HEK293T (cell line): ENCODE measurements at places on chromosomes 6 and 20.

DNA sequence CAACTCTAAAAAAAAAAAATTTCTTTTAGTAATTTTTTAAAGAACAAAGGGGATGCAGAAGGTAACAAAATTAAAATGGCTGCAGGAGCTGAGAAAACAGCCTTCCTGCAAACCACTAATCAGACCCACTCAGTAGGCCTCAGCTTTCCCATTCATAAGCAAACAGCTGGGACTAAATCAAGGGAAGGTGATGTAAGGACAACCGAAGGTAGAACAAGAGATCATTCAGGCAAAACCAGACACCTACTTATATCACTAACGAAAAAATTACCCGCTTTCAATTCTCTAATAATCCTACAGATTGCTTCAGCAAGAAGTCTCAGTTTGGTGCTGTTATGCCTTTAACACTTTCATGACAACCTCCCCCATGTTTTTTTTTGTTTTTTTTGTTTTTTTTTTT is 124.0 kb downstream of the ZMYND8 start:
- no peak for DNase-seq

DNA sequence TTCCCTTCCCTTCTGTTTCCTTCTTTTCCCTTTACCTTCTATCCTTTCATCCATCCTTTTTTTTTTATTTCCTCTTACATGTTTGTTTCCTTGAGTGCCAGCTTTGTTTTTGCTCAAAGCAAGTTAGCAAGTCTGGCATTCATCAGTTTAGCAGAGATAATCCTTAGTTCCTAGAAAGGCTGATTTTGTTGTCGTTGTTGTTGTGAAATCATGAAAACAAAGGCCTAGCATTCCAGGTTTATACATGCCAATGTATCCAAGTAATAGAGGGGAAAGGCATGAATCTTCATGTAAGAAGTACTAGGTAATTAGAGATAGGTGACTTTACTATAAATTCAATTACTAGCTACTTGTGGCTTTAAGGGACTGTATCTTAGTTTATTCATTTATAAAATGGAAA is 45.9 kb downstream of the TFAP2B start:
- DNase-seq, result no peak

DNA sequence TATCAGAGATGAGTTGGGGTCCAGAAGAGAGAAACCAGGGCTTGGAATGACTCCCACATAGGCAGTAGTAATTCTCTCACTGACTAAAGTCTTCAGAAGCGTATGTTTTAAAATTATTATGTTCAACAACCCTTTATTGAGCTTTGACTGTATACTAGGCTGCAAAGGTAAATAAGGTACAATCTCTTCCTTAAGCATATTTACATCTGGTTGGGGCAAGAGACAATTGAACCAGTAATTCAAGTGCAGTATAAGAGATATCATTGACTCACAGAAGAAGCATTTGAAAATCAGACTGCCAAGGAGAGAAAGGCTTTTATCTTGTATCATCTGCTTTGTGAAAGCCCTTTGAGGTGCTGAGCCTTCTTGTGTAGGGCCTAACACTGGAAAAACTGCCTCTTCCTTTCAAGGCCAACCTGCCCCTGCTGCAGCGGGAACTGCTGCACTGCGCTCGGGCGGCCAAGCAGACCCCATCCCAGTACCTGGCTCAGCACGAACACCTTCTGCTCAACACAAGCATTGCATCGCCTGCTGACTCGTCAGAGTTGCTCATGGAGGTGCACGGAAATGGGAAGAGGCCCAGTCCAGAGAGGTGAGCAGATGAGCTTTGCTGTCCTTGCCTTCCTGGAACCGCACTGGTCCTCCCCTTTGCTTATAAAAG is 39.3 kb upstream of the C20orf144 start:
- DNase-seq, result no peak

GRCh38 chr20:41175727-41176330 is 38.5 kb downstream of the PLCG1 start:
- DNase-seq, result no peak

GRCh38 chr6:119608994-119609393 is 259.4 kb upstream of the MAN1A1 start:
- no peak for DNase-seq

- no peak for DNase-seq
Measured at GRCh38 chr6:33846226-33846625, 42.4 kb upstream of the MLN start.

DNA sequence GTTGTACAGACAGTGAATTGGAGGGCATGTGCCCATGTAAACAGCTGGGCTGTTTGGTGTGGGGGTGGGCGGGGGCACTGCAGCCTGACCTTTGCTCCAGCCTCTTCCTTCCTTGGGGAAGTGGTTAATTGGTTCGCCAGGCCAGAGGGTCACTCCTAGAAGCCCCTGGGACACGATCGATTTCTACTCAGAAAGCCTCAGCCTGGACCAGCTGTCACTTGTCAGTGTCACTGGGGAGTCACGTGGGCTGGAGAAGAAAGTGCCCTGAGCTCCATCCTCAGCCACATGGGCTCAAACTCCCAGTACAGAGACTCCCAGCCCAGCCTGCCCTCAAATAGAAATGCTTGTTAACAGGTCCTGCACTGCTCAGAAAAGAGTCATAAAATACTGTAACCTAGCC is 423.8 kb upstream of the SULF2 start:
- DNase-seq, result no peak

DNA sequence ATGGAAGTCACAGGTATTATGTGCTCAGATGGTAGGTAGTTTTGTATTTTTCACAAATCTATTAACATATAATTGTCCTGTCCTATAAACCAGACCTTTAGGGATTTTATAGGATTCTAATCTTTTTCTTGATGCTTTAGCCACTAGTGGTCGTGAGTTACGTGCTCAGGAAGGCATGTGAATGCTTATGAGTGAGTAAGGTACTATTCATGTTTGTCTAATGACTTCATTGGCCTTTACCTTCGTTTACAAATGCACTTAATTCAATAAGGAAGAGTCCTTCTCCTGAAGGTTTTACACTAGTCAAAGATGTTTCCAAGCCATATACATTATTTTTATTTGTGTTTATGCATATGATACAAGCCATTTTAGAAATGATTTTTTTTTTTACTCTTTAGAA is 23.0 kb downstream of the PACRG start:
- no peak for DNase-seq
